GM18507 (cell line): ENCODE measurements at places on chromosomes 11 and 22.

- no peak for DNase-seq
Measured at GRCh38 chr11:77884186-77884828, 63.4 kb downstream of the AAMDC start.

GRCh38 chr22:20957102-20957682 lies 9.9 kb upstream of the AIFM3 start:
- no peak for DNase-seq

- DNase-seq = peak; percentile 85
Measured at GRCh38 chr11:64152841-64153691, 12.8 kb downstream of the MACROD1 start.

DNA sequence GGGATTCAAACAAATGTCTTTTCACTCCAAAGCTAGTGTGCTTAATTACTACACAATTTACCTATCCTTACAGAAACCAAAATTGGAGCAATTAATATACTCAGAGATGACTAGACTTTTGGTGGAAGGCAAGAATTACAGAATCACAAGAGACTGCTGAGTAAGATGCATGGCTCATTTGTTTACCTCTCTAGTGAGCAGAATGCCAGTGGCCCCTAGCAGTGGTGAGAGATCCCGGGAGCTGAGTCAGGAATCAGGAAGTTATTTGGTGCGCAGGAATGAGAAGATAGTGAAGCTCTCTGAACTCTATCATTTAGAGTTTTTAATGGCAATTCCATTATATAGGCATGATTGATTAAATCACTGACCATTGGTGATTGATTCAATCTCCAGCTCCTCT lies 188.9 kb upstream of the SESN3 start:
- DNase-seq = no peak

DNA sequence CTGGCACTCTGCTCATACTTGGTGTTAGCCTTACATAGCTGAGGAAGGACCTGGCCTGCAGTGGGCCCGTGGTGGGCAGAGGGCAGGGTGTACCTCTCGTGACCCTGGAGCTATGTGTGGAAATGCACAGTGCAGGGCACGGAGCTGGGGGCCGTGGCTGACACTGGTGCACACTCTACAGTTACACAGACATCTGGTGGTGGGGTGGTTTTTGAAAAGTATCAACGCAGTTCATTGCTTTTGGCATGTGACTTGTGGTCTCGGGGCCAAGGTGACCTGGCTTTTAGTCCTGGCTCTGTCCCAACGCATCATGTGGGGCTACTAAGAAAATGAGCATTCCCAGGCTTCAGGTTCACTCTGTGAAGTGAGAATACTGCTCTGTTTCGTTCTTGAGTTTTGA lies 553.6 kb downstream of the NTM start:
- no peak for DNase-seq

DNA sequence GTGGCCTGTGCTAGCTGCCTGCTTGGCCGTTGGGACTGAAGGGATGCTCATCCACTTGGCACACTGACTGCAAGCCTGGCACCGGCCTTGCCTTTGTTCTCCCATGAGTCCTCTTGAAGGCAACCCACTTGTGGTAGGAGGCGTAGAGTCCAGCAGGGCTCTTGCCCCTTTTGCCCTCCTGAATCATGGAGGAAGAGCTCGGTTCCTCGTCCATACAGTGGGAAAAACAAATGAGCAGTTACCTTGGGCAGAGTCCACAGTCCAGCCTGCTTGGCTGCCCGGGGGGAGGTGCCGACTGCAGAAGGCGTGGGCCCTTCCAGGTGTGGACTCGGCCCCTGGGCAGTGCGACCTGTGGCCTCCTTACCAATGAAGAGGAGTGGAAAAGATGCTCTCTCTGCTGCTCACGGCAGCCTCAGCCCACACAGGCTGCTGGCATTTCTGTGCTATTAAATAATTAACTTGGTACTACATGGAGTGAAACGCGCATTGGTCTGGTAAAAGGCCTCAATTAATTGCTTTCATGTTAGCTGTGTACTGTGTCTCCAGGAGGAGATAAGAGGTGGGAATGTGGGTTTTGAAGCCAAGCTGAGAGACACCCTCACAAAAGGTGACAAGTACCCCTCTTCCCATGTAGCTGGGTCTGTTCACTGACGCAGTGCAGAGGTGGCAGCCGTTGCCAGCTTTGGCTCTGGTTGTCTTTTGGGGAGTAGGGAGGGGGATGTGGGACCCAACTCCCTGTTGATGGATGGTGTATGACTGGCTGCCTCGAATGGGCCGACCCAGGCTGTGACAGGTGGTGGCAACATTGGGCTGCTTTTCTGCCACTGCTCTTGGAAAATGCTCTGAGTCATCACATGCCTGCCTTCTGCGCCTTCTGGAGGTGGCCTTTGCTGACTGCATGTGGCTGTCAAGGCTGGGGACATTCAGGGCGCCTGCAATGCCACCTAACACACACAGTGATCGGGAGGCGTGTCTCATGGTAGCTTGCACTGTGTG lies 26.8 kb upstream of the B3GAT1 start:
- no peak for DNase-seq

DNA sequence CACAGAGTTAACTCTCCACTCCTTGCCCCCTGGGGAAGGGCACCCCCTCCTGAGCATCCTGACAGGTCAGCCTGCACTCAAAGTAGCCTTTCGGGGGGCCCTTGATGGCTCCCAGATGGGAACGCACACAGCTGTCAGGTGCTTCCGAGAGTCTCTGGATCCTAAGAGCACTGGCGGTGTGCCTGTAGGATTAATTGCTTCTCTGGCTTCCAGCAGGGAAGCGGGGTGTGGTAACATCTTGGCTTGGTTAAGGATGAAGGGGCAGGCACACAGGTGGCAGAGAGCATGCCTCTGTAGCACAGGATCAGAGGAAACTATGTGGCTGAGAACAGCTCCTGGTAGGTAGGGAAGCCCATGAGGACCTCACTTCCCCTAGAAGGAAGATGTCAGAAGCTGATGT lies 199.8 kb downstream of the MIAT start:
- DNase-seq = no peak

- no peak for DNase-seq
Measured at GRCh38 chr11:2208691-2209369, 37.2 kb upstream of the TH start.

DNA sequence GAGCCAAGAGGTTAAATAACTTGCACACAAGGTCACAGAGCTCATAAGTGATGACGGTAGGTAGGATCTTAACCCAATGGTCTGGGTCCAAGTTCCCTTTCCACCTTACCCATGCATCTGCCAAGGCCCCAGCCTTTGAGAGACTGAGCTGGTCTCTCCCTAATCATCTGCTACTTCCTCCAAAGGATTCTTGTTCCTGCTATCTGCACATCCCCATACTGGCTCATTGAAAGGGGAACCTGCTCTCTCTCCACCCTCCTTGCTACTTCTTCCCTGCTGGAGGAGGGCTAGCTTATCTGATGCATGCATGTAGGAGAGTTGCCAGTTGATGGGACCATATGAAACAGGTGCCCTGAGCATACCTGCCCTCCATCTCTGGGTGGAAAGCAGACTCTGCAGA lies 47.7 kb downstream of the COMMD9 start:
- no peak for DNase-seq

DNA sequence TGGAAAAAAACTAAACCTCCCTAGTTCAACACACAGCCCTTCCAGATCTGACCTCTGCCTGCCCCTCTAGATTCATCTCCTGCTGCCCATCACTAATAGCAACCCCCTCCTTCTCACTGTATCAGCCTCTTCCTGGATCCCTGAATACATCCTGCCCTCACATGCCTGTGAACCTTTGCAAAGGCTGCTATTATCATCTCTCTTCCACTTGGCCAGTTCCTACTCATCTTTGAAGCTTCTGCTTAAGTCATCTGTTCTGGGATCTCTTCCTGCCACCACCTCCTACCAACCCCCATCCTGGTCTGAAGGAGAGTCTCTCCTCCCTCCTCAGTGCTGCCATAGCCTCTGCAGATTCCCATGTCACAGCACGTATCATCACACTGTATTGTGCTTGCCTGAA lies 38.0 kb upstream of the AMOTL1 start:
- no peak for DNase-seq

DNA sequence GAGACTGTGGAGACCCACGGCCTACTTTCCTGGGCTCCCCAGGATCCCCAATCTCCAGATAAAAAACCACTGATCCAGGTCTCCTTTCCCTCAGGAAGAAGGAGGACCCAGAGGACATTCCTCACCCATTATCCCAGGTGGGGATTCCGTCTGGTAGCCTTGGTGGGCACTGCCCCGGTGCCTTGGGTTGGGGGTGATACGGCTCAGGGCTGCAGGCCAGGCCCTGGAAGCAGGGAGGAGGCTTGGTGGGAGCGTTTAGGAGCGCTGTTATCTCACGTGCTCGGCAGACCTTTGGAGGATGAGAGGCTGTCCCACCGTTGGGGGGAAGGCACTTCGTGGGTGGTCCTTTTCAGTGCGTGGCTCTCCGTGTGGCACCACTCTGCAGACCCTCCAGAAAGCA lies 926.3 kb downstream of the BRD1 start:
- DNase-seq = no peak

DNA sequence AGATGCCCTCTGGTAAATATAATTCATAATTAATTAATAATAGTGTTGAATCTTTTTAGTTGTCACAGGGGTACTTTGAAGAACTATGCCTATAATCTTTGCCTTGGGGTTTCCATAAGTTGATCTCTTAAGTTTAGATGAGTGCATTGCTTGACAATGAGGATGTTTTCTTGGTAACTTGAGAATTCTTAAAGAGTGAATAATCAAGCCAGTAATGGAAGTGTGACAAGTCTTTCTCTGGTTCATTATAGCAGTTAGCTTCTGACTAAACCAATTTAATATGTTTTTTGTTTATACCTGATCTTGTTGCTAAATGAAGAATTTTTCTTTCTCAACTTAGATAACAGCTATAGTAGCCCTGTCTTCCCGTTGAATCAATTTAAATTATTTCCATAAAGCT lies 46.2 kb downstream of the ATXN10 start:
- no peak for DNase-seq

GRCh38 chr11:68552542-68552941 lies 92.0 kb downstream of the PPP6R3 start:
- no peak for DNase-seq

DNA sequence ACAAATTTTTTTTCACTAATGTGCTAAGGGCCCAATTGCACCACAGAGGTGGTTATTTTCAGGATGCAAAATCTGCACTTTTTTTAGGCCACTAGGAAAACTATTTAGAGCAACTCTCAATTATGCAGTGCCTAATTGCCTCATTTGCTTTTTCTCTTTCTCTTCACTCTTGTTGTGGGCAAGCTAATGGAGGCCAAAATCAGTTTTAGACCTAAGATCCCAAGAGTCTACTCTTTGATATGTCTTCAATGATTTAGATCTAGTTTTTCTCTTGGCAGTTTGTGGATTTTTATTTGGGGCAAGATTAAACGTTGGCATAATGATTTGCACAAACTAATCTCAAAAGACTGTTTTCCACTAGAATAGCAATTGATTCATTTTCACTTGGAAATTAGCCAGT lies 1996.9 kb downstream of the LRRC4C start:
- DNase-seq = no peak

DNA sequence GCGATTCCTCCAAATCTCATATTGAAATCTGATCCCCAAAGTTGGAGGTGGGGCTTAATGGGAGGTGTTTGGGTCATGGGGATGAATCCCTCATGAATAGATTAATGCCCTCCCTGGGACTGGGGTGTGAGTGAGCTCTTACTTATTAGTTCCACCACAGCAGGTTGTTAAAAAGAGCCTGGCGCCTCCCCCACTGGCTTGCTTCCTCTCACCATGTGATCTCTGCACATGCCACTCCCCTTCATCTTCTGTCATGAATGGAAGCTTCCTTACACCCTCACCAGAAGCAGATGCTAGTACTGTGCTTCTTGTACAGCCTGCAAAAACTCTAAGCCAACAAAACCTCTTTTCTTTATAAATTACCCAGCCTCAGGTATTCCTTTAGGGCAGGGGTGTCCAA lies 8.8 kb downstream of the RRAS2 start:
- no peak for DNase-seq

DNA sequence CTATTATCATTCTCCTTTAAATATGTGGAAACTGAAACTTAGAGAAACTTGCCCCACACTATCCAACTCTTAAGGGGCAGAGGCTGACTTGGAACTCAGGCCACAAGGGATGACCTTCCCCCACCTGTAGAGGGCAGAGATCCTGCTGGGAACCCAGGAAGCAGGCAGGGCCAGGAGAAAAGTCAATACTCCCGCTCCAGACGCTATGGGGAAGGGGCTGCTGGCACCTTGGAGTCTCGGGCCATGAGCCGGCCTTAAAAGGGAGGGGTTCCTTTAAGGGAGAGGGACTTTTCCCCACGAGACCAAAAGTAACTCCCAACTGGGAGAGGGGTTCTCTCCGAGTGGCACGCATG lies 620 bp upstream of the ANO5 start:
- no peak for DNase-seq

- DNase-seq = no peak
Measured at GRCh38 chr11:17558916-17559315, 11.9 kb downstream of the OTOG start.

DNA sequence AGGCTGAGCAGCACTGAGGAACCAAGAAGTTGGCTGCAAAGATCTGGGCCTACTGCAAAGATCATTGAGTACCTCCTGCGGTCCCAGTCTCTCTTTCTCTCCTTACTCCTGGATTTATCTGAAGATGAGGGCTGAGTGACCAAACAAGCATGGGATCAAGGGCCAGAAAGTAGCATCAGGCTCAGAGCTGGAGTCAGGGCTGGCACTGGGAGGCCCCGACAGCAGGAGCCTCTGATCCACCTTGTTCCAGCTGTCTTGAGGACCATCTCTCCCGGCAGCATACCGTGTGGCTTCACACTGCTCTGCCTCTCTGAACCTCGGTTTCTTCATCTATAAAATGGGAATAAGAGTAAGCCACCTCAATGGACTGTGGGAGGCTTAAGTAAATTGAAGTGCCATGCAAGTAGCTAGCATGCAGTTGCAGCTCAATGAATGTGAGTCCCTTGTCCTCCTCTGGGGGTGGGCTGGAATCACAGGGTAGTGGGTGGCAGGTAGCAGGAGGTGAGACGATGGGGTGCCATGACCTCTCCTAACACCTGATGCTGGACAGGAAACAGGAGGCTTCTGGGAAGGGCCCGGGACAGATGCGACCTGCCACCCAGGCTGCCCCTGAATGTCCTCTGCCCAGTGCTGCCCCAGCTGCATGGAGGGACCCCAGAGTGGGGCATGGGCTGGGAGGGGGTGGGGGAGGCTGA lies 52.5 kb upstream of the PRDM11 start:
- DNase-seq = no peak

- no peak for DNase-seq
Measured at GRCh38 chr11:124717786-124718651, 21.7 kb upstream of the NRGN start.

GRCh38 chr11:27864091-27864491 lies 163.8 kb upstream of the BDNF start:
- DNase-seq = no peak

GRCh38 chr11:126188332-126189108 lies 22.9 kb downstream of the RPUSD4 start:
- DNase-seq = peak; percentile 49

- no peak for DNase-seq
Measured at GRCh38 chr11:89168396-89168795, 9.3 kb upstream of the TYR start.

GRCh38 chr11:14518820-14519219 lies 1.4 kb downstream of the PSMA1 start:
- no peak for DNase-seq

GRCh38 chr11:134339756-134340155 lies 8.0 kb downstream of the GLB1L2 start:
- no peak for DNase-seq

- no peak for DNase-seq
Measured at GRCh38 chr11:111697933-111698371, 68.2 kb downstream of the PPP2R1B start.

- DNase-seq = no peak
Measured at GRCh38 chr11:10474551-10474950, 19.5 kb downstream of the AMPD3 start.
